ENCODE measurements at places on chromosomes 5 and 9. TPM values are rescaled to one million over a fixed set of nuclear protein-coding genes. Genes with fewer than 3 reads are reported as not detected.
A peak's percentile ranks its signal among the peaks of the same experiment; 100 is the strongest.

Gene SOHLH1
- total RNA-seq, result not detected

Gene ANKRD31
- 0.45 TPM for total RNA-seq

Gene MPDZ
- 20.3 TPM for total RNA-seq

Gene TPPP
- 3.6 TPM for total RNA-seq

DNA sequence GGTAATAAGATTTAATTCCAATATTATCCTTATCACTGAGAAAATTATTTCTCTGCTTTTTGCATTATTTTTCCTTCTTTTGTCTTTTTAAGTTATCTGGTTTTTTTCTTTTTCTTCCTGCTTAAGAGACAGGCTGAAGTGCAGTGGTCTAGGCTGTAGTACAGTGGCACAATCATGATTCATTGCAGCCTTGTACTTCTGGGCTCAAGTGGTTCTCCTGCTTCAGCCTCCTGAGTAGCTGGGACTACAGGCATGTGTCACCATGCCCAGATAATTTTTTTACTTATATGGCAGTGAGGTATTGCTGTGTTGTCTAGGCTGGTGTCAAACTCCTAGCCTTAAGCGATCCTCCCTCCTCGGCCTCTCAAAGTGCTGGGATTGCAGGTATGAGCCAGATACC lies 93.9 kb downstream of the SLC44A1 start:
- H3K27ac ChIP-seq, result no peak overlapping the region
- DNase-seq, result no peak
- H3K27me3 ChIP-seq, result no peaks in the 10 kb centered on the region

DNA sequence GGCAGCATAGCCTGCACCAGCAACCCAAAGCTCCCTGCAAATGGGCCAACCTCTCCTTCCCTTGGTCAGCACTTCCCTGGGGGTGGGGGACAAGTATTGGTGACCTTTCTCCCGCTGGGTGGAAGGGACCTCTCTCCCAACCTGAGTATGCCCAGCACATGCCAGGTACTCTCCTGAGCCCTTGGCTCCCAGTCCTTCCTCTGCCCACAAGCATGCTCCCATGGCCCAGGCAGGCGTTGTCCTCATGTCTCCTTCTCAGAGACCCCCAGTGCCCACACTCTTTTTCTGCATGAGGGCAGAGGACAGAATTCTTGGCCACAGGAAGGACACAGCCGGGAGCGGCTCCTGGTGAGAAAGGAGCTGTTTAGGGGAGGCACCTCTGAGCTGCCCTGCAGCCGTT lies 60.3 kb downstream of the PHF2 start:
- peaks cover 44% of the 10 kb centered on the region for H3K36me3 ChIP-seq
- H3K4me3 ChIP-seq, result no peak overlapping the region
- H3K27ac ChIP-seq, result no peak overlapping the region

DNA sequence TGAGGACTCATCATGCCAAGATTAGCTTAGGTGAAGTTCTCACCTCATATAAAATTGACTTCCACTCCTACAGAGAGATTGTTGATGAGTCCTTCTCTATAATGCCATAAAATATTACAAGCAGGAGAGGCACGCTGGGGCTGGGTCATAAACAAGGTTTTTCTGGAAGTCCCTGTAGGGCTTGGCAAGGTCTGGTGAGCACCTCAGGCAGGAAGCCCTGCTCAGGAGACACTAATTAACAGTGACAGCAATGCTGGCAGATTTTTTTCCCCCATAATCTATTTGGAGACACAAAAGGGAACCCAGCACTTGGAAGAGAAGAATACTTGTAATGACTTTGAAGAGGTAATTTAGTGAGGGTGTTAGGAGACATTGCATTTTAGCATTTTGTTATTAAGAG lies 118.7 kb downstream of the DIRAS2 start:
- no peak overlapping the region for H3K27ac ChIP-seq
- no peaks in the 10 kb centered on the region for H3K36me3 ChIP-seq
- no peaks in the 10 kb centered on the region for H3K27me3 ChIP-seq
- DNase-seq, result no peak

- DNase-seq, result no peak
- H3K4me1 ChIP-seq, result peaks cover 7% of the 10 kb centered on the region
- peak overlapping the region; percentile 73 for H3K27ac ChIP-seq
- H3K4me3 ChIP-seq, result peak overlapping the region; percentile 78
- H3K36me3 ChIP-seq, result no peaks in the 10 kb centered on the region
These were observed 28.7 kb downstream of the EXOC3 start for GRCh38 chr5:471750-472058.

GRCh38 chr5:15263942-15264341 lies 236.0 kb upstream of the FBXL7 start:
- peaks cover 13% of the 10 kb centered on the region for H3K4me1 ChIP-seq
- H3K36me3 ChIP-seq, result no peaks in the 10 kb centered on the region

GRCh38 chr9:14542071-14542470 lies 151.2 kb downstream of the ZDHHC21 start:
- H3K27ac ChIP-seq, result no peak overlapping the region
- H3K4me1 ChIP-seq, result peaks cover 7% of the 10 kb centered on the region
- no peak overlapping the region for H3K4me3 ChIP-seq
- DNase-seq, result no peak

DNA sequence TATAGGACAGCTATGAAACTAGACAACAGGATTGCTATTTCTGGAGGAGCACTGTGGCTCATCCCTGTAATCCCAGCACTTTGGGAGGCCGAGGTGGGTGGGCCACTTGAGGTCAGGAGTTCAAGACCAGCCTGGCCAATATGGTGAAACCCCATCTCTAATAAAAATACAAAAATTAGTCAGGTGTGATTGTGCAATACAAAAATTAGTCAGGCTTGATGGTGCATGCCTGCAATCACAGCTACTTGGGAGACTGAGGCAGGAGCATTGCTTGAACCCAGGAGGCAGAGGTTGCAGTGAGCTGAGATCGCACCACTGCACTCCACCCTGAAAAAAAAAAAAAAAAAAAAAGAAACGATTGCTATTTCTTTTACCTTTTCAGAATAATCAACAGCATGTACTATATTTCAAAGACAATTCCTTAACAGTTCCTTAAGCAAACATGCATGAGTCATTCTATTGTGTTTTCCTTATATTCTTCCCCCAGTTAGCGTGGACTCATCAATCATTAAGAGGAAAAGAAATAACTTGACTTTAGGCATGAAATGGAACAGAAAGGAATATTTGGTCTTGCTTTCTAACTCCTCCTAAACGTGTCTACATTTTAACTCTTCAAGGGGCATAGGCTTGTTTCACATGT lies 162.6 kb downstream of the TAF11L14 start:
- H3K36me3 ChIP-seq, result no peaks in the 10 kb centered on the region
- peaks cover 9% of the 10 kb centered on the region for H3K4me1 ChIP-seq
- no peak overlapping the region for H3K27ac ChIP-seq
- DNase-seq, result no peak

GRCh38 chr5:68464424-68464823 lies 248.9 kb downstream of the PIK3R1 start:
- DNase-seq, result no peak
- no peaks in the 10 kb centered on the region for H3K36me3 ChIP-seq
- no peaks in the 10 kb centered on the region for H3K27me3 ChIP-seq

DNA sequence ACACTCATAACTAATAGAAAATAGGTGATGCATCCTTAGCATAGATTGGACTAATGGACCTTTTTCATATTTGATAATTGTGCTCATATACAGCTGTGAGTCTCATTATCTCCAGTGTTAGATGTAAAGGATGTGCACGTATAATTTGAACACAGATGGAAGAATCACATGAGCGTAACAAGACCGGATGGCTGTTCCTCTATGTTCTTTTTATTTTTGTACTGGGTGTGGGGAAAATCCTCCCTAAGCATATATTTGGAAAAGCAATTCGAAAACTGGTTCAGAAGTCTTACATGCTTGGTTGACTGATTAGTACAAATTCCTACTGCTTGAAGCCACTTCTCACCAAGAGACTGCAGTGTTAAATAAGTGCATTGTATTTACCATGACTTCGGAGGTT lies 230.2 kb downstream of the AOPEP start:
- H3K27ac ChIP-seq, result peak overlapping the region; percentile 47
- no peak for DNase-seq
- no peak overlapping the region for H3K4me3 ChIP-seq
- no peaks in the 10 kb centered on the region for H3K27me3 ChIP-seq

GRCh38 chr5:72937517-72938061 lies 18.3 kb upstream of the FCHO2 start:
- no peak overlapping the region for H3K4me3 ChIP-seq
- H3K27ac ChIP-seq, result no peak overlapping the region
- DNase-seq, result no peak
- H3K4me1 ChIP-seq, result peaks cover 13% of the 10 kb centered on the region
- peaks cover 11% of the 10 kb centered on the region for H3K27me3 ChIP-seq

DNA sequence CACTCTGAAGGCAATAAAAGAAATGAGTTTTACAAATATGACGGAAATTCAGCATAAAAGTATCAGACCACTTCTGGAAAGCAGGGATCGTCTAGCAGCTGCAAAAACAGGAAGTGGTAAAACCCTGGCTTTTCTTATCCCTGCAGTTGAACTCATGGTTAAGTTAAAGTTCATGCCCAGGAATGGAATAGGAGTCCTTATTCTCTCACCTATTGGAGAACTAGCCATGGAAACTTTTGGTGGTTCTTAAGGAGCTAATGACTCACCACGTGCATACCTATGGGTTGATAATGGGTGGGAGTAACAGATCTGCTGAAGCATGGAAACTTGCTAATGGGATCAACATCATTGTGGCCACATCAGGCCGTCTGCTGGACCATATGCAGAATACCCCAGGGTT lies 93.5 kb upstream of the RGMB start:
- no peaks in the 10 kb centered on the region for H3K36me3 ChIP-seq
- no peaks in the 10 kb centered on the region for H3K4me1 ChIP-seq
- DNase-seq, result no peak
- H3K27ac ChIP-seq, result no peak overlapping the region
- H3K27me3 ChIP-seq, result no peaks in the 10 kb centered on the region

- no peaks in the 10 kb centered on the region for H3K27me3 ChIP-seq
- peak overlapping the region; percentile 91 for H3K27ac ChIP-seq
- H3K4me1 ChIP-seq, result peaks cover 78% of the 10 kb centered on the region
- peaks cover 62% of the 10 kb centered on the region for H3K36me3 ChIP-seq
These were observed 9.2 kb downstream of the ENC1 start for GRCh38 chr5:74631081-74631953.

DNA sequence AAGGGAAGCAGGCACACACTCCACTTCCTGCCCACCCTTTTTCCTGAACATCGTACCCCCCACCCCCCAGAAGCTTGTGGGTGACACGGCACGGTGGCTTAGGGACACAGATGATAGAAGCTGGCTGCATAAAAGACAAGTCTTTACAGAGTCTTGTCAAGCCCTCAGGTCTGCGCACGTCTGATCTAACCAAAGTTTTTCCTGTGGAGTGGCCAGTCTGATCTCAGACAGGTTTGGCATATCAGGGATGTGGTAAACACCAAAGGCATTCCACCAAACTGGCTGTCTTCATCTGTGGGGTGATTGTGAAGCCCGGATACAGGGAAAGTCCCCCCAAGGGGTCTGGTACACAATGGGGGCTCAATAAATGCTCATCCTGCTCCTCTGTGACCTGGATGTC lies 50.0 kb downstream of the CRB2 start:
- no peaks in the 10 kb centered on the region for H3K36me3 ChIP-seq
- no peak overlapping the region for H3K4me3 ChIP-seq
- no peak overlapping the region for H3K27ac ChIP-seq
- no peak for DNase-seq
- peaks cover 26% of the 10 kb centered on the region for H3K4me1 ChIP-seq
- H3K27me3 ChIP-seq, result no peaks in the 10 kb centered on the region

DNA sequence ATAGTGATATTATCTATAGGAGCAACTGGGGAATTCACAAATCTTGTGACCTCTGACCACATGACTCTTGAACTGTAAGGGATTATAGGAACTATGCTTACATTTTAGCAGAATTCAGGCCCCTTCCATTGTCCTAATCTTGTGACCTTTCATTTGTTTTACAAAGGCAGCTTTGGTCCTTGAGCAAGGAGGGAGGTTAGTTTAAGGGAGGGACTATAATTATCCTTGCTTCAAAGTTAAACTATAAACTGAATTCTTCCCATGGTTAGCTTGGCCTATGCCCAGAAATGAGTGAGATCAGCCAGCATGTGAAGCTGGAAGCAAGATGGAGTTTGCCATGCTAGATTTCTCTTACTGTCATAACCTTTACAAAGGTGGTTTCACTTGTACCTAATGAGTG lies 51.2 kb downstream of the TARS1 start:
- H3K4me3 ChIP-seq, result no peak overlapping the region
- no peak for DNase-seq
- no peaks in the 10 kb centered on the region for H3K36me3 ChIP-seq
- peaks cover 3% of the 10 kb centered on the region for H3K4me1 ChIP-seq
- H3K27me3 ChIP-seq, result no peaks in the 10 kb centered on the region

- no peak within 1 kb of the TSS for H3K27ac ChIP-seq
- DNase-seq, result peak; percentile 75
- H3K36me3 ChIP-seq, result no peaks in the 10 kb centered on the region
- peak within 1 kb of the TSS; percentile 44 for H3K4me3 ChIP-seq
These were observed at the start of gene TERT for GRCh38 chr5:1294835-1295649. Gene TERT, minus strand, starts transcription at chr5:1295068. Its CDS starts 79 bp downstream, at chr5:1294989.

Data from type B pancreatic cell (in vitro differentiated cells).